ENCODE measurements at places on chromosomes 13 and 19. TPM values are rescaled to one million over a fixed set of nuclear protein-coding genes. Genes with fewer than 3 reads are reported as not detected.

CBARP gene
- total RNA-seq, result 2.3 TPM

ZNF480 gene
- 8.2 TPM for total RNA-seq

ICAM5 gene
- total RNA-seq, result 2.2 TPM

GSK3A gene
- 29.5 TPM for total RNA-seq

ZNF486 gene
- total RNA-seq, result 28.2 TPM

KLK2 gene
- not detected for total RNA-seq

MYH14 gene
- total RNA-seq, result 33.0 TPM

FSTL3 gene
- total RNA-seq, result 29.4 TPM

FAM174C gene
- 16.6 TPM for total RNA-seq
